Adipose tissue (tissue), 3 donors: ENCODE measurements at places on chromosomes 13 and 19. TPM values are rescaled to one million over a fixed set of nuclear protein-coding genes. Genes with fewer than 3 reads are reported as not detected.

The RBM26 gene
- polyA plus RNA-seq = 8.2 TPM

The LGALS14 gene
- polyA plus RNA-seq = not detected

The ZNF14 gene
- 1.3 TPM for polyA plus RNA-seq

The C19orf85 gene
- polyA plus RNA-seq = not detected

The FARP1 gene
- 8.3 TPM for polyA plus RNA-seq

The FDX2 gene
- 22.5 TPM for polyA plus RNA-seq

The FCER2 gene
- polyA plus RNA-seq = 0.39 TPM

The NAA16 gene
- 4.2 TPM for polyA plus RNA-seq

The SIGLECL1 gene
- polyA plus RNA-seq = not detected

The CEACAM1 gene
- polyA plus RNA-seq = 6.0 TPM

The CGB8 gene
- not detected for polyA plus RNA-seq

The TMIGD2 gene
- 0.22 TPM for polyA plus RNA-seq

The VSTM2B gene
- polyA plus RNA-seq = not detected
